CMK (cell line): ENCODE measurements at places on chromosomes 16 and 17.

DNA sequence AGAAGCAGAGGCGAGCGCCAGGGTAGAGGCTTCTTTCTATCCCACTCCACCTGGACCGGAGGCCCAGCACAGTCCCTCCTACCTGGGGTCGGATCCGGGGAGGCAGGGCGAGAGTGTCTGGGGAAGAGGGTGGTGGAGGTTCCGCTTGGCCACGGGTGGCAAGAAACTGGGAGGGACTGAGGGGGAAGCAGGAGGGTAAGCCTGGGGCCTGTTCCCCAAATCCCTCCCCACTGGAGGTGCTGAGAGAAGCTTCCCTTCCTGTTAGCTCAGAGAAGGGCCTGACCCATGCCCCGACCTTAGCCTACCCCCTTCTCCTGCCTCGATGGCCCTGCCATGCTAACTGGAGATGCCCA is 1.8 kb upstream of the TPPP3 start:
- DNase-seq, result no peak

GRCh38 chr16:50606431-50607050 is 58.3 kb downstream of the NKD1 start:
- no peak for DNase-seq

- no peak for DNase-seq
Measured at GRCh38 chr16:2455081-2455845, 4.6 kb upstream of the TEDC2 start.

GRCh38 chr17:75492555-75493168 is 22.7 kb downstream of the CASKIN2 start:
- DNase-seq, result no peak

DNA sequence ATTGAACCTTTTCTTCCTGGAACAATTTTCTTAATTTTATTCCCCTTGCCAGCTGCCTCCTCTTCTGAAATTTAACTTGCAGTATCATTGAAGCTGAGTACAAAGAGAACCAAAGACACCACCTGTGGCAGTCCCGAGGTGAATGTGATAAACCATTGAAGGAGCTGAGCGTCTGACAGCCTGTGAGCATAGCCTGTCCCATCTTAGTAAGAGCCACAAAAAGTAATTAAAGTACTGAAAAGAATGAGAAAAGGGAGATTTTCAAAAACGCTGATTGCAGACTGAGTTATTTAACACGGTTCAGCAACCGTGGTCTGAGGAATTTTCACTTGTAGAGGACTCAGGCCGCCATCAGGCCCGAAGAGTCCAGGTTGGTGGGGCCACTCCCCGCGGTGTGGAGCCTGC is 27.2 kb upstream of the ST6GALNAC1 start:
- no peak for DNase-seq

DNA sequence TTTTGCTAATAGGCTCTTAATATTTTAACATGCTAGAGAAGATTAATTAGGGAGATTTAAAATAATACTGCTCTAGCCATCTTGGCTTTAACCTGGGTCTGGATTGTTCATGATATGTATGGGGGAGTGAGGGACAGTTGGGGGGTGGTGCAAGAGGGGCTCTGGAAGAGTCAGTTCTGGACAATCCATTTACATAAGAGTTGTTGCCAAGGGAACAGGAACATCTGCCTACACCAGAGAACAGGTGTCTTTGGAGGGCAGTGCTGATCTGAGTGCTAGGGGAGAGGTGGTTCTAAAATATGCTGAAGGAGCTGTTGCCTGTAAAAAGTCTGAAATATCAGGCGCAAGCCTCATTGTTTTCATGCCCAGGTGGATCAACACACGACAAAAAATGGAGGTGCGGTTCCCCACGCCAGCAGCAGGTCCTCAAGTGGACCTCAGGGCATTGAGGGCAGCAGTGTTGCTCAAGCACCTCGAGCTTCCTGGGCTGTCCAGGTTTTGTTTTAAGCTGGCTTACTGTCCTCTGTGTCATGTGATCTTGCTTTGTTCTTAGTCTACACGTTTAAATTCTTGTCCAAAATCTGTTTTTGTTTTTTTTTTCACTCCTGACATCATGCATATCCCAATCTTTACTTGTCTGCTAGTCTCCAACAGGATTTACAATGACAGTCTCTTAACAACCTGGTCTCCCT is 25.4 kb upstream of the WSB1 start:
- no peak for DNase-seq

- DNase-seq, result no peak
Measured at GRCh38 chr17:71329310-71330098, 791.3 kb upstream of the SOX9 start.

DNA sequence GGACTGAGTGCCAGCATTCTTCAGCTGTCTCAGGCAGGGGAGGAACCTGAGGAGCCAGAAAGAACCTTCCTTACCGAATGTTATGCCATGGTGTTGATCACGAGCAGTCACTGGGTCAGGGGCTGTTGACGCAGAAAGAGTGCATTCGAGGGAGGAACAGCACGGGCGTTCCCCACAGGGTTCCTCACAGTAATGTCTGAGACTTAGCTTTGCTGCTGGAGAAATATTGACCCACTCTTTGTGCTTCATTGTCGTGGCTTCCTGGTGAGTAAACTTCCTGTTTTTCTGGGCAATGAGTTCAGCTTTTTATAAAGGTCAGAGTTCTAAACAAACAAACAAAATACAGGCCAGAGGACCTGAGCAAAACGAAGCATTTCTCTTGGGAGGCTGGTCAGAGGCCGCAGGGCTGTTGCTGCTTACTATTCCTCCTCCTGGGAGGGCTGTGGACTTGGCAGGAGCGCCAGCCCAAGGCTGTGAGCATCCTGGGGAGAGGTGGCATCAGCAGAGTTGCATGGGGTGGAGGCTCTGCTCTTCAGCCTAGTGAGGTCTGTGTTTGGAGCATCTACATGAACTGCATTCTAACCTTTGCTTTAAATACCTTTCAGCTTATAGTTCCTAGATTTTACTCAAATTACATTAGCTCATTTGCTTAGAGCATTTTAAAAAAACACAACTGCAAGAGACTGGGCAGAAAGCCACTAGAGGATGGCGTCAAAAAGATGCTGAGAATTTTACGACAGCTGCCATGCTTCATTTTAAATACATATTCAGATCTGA is 143.1 kb upstream of the CACNG5 start:
- DNase-seq, result no peak

DNA sequence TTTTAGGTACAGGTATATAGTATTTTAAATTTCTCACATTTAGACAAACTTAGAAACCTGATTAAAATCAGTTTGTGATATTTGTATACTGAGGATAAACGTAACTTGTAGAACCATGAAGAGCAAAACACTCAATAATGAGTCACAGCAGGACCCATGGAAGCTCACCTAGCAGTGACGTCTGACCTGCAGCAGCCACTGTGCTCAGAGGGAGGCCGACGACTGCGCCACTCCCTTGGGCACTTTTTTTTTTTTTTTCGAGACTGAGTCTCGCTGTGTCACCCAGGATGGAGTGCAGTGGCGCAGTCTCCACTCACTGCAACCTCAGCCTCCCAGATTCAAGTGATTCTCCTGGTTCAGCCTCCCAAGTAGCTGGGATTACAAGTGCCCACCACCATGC is 106.2 kb upstream of the AXIN2 start:
- DNase-seq, result no peak

DNA sequence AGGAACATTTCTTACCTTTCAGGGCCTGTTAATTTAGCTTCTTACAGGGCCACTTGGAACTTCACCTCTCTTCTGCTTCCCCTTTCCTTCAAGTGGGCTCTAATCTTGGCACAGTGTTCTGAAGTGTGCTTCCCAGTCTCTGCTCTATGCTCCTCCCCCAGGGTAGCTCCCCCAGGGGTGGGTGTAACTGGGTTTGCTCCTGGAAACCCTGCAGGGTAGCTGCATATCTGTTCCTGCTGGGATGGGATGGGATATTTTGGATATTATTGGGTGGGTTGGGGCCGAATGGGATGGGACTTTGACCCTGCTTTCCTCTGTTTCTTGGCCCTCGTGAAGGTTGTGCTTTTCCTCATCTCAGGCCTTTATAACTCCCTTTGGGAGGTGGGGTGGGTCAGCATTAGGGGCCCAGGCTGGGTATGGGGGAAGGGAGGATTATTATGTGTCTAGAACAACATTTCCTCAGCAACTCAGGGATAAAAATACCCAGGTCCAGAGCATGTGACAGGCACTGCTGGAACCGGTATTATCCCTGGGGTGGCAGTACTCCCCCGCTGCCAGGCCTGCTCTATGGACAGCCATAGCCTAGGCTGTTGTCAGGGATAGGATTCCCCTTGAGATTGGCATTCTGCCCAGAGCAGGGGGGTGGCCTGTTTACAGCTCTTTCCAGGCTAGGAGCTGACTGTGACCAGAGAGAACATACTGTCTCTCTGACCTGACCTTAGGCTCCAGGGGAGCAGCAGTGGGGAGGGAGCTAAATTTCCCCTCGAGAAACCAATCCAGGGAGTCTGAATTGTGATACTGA is 5.0 kb downstream of the NFE2L1 start:
- DNase-seq, result no peak

DNA sequence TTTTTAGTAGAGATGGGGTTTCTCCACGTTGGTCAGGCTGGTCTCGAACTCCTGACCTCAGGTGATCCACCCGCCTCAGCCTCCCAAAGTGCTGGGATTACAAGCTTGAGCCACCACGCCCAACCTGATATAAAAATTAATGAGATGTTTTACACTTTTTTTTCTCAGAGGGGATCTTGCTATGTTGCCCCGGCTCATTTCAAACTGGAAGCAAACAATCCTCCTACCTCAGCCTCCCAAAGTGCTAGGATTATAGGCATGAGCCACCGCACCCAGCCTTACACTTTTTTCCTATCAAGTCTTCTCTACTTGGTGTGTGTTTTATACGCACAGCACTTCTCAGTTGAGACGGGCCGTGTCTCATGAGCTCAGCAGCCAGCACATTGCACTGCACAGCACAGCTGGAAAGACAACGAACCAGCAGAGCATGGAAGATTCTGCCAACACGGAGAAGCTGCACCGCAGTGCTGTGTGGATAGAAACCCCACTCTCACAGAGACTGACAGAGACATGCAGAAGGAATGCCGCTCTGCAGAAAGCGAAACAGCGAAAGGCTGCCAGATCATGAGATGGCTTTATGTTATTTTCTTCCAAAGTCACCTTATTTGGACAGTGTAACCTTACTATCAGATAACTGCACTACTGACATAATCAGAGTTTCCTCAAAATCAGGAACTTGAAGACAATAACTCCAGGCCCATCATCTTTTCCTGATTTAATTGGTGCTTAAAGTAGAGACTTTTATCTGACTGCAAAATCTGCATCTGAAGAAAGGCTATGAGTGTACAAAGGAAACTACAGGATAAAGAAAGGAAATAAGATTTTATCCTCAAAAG is 6.5 kb upstream of the QRICH2 start:
- no peak for DNase-seq

GRCh38 chr17:57516290-57517230 is 228.5 kb downstream of the CCDC182 start:
- DNase-seq, result no peak

DNA sequence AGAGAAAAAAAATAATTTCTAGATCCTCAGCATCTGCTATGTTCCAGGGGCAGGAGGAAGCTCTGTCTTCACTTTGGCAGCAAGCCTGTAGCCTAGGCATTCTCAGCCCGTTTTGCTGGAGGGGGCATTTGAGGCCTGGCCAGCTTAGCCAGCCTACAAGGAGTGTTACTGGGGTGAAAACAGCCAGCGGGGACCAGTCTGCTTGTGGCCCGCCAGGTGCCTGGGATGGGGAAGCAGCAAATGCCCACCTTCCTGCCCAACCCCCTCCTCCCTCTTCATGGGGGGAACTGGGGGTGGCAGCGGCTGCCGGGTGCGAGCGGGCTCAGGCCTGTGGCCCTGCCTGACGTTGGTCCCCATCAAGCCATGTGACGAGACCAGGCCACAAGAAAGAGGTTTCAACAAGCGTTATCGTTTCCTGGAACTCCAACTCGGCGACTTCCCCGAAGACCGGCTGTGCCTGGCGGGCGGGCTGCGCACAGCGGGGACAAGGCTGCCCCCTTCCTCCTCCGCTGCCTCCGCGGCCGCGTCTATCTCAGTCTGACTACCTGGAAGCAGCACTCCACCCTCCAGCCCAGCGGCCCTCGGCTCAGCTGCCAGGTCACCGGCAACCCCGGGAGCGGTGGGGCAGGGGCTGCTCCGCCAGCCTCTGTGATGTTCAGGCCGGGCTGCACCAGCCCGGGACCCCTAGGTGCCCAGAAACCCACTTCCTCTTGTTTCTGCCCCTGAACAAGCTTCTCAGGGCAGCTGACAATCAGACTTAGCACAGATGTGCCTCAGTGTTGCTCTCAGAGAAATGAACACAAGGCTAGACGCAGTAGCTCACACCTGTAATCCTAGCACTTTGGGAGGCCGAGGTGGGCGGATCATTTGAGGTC is 22.9 kb downstream of the SOCS1 start:
- peak; percentile 89 for DNase-seq

DNA sequence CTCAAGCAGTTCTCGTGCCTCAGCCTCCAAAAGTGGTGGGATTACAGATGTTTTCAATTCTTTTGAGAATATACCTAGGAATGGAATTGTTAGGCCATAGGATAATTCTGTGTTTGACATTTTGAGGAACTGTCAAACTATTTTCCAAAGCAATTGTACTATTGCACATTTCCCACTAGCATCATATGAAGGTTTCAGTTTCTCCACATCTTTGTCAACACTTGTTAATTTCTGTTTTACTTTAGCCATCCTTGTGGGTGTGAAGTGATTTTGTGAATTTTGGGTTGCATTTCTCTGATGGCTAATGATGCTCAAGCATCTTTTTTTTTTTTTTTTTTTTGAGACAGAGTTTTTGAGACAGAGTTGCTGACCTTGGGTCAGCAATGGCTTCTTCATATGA is 6.2 kb downstream of the NT5M start:
- DNase-seq, result no peak

DNA sequence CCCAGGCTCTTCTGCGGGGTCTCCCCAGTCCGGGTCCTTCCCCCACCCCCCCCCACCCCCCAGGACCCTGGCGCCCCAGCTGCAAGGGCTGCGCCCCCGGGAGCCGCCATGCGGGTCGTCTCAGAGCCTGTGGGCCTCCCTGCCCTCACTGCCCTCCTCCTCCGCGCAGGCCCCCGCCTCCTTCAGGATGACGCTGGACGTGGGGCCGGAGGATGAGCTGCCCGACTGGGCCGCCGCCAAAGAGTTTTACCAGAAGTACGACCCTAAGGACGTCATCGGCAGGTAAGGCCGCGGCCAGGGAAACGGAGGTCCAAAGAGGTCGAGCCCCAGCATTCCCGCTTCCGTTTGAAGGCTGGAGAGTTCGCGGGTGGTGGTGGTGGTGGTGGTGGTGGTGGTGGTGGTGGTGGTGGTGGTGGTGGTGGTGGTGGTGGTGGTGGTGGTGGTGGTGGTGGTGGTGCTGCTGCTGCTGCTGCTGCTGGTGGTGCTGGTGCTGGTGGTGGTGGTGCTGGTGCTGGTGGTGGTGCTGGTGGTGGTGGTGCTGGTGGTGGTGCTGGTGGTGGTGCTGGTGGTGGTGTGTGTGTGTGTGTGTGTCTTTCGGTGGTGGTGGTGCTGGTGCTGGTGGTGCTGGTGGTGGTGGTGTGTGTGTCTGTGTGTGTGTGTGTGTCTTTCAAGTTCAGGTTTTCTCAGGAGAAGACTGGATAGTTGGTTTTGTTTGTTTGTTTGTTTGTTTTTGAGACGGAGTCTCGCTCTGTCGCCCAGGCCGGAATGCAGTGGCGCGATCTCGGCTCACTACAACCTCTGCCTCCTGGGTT is 615 bp downstream of the PHKG2 start:
- DNase-seq, result peak; percentile 40

- DNase-seq, result no peak
Measured at GRCh38 chr17:50853781-50854180, 12.4 kb downstream of the TOB1 start.
